ENCODE measurements at places on chromosomes 13 and 19.
A peak's percentile ranks its signal among the peaks of the same experiment; 100 is the strongest.

- DNase-seq = no peak
These were observed 68.7 kb downstream of the POSTN start for GRCh38 chr13:37529751-37530385.

DNA sequence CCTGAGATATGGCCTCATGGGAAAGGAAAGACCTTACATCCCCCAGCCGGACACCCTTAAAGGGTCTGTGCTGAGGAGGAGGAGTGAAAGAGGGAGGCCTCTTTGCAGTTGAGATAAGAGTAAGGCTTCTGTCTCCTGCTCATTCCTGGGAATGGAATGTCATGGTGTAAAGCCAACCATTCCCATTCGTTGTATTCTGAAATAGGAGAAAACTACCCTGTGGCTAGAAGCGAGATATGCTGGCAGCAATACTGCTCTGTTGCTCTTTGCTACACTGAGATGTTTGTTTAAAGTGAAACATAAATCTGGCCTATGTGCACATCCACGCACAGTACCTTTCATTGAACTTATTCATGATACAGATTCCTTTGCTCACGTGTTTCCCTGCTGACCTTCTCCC lies 783 bp upstream of the ZNF587B start:
- no peak for DNase-seq

GRCh38 chr13:23903906-23904280 lies 6.6 kb upstream of the C1QTNF9B start:
- DNase-seq = no peak

DNA sequence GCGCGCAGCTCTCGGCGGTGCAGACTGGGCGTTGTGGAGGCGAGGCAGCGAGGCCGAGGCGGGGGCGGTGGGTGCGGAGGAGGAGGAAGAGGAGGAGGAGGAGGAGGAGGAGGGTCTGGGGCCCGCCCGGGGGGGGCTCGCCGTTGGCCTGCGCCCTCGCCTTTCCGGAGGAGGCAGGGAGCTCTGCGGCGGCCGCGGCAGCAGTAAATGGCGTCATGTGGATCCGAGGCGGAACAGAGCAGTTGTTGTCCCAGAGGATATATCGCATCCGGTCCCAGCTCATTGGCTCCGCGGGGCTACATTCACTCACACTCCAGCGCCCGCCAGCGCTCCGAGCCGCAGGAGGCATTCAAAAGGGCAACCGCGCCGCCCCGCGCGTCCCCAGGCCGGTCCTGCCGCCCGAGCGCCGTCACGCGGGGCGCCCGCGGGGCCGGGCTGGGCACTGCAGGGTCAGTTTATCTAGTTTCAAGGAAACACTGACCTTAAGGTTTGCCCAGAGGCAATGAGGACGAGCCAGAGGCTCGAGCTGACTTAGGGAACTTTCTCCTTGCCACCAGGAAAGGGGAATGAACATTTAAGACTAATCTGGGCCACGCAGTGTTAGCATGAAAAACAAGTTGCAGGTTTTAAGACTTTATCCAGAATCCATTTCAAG lies at the start of gene SPRY2:
Gene SPRY2, minus strand, starts transcription at position 26 of the 655 bp plus-strand sequence. CDS start 3,421 bp downstream, outside the sequence.
- DNase-seq = peak; percentile 19

GRCh38 chr19:912181-913079 lies 589 bp downstream of the R3HDM4 start:
- peak; percentile 71 for DNase-seq

DNA sequence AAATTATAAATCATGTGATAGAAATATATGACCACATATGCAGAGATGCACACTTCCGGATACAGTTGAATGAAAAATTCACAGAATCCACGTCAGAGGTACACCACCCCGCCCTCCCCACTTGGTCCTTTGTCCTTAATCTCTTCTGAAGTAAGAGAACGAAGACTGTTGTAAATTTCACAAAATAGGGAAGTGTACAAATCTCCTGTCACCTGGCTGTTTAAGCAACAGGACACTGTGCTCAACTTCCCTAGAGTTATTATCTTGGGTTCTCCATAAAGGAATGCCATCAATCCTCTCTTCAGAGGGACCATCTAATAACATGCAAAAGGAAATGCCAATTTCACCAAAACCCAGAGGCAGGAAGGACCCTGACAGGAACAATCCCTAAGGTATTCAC lies 10.5 kb upstream of the CEACAM6 start:
- DNase-seq = no peak

DNA sequence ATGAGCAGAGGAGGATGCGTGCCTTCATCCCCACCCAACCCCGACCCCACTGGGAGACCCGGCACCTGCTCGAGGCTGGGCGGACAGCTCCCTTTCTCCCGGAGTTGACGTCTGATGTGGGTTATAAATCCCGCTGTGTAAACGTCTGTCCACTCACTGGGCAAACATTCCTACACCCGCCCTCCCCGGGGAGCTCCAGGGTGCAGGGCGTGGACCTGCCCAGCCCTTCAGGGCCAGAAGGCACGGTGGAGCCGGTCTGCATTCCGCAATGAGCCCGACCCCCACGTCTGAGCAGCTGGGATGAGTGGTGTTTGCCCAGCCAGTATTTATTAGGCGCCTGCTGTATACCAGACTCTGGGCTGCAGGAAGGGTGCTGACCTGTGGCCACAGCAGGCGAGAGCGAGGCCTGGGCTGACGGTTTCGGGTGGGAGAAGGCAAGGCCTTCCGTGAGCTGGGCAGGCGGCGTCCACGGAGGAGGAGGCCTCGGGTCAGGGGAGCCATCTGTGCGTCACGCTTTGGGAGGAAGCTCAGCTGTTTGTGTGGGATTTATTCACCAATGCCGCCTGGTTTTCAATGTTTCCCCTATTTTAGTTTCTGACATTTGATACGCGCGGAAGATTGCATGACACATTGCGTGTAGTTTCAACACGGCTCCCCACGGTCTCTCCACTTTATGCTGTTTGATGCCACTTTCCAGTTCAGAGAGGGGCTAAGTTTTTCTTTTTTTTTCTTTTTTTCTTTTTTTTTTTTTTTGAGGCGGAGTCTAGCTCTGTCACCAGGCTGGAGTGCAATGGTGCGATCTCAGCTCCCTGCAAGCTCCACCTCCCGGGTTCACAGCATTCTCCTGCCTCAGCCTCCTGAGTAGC lies 2.0 kb downstream of the MISP start:
- DNase-seq = no peak

- no peak for DNase-seq
These were observed 116.0 kb upstream of the MAB21L1 start for GRCh38 chr13:35592457-35592856.

GRCh38 chr13:21446656-21447055 lies 12.4 kb downstream of the ZDHHC20 start:
- no peak for DNase-seq

DNA sequence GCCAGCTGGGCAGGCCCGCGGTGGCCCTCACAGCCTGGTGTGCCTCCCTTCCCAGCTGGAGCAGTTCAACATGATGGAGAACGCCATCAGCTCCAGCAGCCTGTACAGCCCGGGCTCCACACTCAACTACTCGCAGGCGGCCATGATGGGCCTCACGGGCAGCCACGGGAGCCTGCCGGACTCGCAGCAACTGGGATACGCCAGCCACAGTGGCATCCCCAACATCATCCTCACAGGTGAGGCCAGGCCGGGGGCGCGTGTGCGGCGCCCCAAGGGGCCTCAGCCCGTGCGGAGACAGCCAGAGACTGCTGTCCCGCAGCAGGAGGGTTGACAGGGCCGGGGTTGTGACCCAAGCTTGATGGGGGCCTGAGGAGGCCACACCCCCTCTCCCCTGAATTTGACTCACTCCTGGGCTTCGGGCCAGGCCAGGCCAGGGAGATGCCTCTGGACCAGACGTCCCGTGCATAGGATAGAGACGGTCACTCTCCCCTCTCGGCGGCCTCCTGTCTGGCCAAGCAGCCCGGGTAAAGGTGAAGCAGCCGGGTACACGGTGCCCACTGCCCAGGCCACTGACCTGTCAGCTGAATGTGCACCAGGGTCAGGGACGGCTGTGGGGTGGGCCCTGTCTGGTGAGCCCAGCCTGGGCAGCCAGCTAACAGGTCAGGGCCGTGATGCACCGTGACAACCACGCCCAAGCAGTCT lies 15.4 kb downstream of the COMP start:
- DNase-seq = no peak

DNA sequence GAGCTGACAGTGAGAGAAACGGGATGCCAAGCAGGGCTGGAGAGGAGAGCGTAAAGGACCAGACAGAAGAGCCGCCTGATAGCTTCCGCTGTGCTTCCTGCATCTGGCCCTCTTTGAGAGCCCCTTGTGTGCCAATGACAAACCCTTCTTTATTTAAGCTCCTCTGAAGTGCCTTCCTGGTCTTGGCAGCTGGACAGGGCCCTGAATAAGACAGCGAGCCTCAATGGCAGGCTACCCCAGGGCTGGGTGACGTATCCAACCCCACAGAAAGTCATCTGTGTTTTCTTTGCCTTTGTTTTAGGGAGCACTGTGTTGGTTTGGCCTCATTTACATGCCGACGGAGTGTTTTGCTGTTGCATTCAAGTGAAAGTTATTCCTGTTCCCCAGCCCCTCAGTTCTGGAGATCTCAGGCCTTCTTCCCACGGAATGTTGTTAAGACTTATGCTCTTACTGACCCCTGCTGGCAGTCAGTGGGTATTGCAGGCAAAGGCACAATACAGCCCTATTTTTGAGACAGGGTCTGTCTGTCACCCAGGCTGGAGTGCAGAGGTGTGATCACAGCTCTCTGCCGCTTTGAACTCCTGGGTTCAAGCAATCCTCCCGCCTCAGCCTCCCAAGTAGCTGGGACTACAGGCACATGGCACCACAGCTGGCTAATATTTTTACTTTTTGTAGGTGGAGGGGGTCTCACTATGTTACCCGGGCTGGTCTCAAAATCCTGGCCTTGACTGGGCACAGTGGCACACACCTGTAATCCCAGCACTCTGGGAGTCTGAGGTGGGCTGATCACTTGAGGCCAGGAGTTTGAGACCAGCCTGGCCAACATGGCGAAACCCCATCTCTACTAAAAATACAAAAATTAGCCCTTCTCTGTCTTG lies 16.8 kb downstream of the CCL25 start:
- DNase-seq = no peak

GRCh38 chr13:23570921-23571315 lies 706 bp downstream of the TNFRSF19 start:
- DNase-seq = no peak

DNA sequence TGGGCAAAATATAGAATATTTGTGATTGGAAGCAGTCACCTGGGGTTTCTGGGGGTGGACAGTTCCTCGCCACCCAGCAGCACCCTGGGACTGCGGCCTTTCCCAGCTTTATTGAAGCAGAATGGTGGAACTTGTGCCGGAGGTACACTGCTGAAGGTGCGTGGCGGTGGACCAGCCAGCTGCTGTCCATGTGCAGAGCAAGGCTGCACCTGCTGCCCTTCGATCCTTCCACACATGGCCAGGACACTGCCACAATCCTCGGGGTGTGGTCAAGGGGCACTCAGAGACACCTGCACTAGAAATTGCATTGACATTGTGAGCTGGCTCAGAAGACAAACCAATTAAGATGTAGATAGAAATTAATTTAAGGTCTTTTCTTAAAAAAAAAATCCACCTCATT lies 11.4 kb upstream of the GPI start:
- DNase-seq = no peak

GRCh38 chr19:16386619-16387240 lies 62.1 kb downstream of the KLF2 start:
- peak; percentile 71 for DNase-seq

DNA sequence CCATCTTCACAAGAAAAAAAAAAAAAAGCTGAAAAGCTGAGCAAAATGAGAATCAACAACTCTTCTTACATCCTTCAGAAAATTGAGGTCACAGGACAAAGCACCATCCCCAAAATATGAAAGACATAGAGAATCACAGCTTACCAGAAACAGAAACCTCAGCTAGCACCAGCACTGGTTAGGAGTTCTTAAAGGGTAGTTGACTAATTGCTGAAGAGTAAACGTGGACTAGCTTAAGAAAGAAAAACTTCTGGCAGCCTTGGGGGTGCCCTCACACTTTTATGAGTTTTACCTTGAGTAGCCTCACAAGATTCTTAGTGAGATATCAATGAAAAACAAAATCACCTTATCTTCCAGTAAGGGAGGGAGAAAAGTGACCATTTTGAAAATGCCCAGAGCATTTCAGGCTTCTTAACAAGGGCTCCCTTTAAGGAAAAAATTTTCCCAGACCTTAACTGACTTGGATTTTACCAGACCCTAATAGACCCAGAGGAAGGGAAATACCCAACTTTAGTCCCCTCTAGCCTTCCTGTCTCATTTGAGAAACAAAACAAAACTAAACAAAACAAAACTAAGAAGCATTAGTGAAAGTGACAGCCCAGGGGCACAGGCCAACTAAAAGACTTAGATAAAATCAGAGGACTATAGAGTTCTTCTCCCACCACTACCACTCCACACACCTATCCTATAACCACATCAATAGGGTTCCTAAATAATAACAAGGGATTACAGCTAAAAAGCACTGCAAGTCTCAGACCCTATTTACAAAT lies 888.6 kb downstream of the DIAPH3 start:
- no peak for DNase-seq

DNA sequence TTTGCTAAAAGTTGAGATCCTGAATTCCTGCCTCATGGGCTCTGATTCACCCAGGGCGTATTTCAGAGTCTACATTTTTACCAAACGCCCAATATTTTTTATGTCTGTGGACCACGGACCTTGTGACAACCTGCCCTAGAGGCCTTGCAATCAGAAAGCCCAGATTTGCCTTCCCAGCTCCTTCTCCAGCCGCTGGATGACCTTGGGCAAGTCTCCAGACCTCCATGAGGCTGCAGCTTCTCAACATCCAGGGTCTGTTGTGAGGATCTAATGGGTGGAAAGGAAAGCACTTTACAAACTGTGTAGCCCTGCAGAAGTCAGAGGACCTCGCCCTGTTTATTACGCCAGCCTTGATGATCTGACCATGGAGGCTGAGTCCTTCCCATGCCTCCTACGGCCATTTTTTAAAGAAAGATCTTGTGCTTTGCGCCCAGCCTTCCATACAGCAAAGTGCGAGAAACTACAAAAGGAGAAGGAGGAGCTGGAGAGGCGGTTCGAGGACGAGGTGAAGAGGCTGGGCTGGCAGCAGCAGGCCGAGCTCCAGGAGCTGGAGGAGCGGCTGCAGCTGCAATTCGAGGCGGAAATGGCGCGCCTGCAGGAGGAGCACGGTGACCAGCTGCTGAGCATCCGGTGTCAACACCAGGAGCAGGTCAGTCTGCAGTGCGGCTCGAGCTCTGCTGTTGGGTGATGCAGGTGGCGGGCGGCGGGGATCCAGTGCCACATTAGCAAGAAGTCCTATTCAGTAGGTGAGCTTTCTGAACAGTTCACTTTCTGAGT lies 115.6 kb downstream of the SLC7A1 start:
- no peak for DNase-seq

DNA sequence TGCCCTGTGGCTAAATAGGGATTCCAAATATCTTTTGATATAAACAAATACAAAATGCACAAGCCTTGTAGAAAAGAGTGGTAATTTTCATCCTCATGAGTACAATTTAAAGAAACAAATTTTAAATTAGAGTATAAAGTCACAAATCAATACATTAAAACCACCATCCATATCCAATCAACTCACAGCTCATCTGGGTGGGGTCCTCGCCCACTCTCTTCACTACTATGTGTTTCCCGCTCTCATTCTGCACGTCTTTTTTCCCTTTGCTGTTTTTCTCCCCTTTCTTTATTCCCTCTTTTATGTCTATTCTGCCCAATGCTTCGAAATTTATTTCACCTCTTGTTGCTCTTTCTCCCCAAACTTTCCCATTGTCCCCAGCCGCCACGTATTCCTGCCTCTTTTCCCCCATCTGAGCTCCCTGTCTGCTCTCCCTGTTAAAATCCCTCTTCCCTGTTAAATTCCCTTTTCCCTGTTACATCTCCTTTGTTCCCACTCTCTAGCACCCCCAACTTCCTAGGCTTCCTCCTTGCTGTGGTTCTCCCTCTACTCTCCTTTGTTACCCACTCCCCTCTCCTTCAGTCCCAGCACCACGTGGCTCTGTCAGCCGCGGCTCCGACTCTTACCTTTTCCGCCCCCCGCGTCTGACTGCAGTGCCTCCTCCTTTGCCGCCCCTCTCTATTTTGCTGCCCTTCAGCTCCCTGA lies 1.3 kb downstream of the ZNF616 start:
- DNase-seq = peak; percentile 28

All from CD4-positive, alpha-beta T cell treated with Interleukin-17A for 4 hours (primary cell).